ENCODE measurements at places on chromosomes 5 and 9.

- no peak for DNase-seq
Measured at GRCh38 chr5:45399041-45399440, 297.1 kb downstream of the HCN1 start.

- DNase-seq: peak; percentile 72
Measured at GRCh38 chr9:136847826-136848392, 1.3 kb upstream of the PHPT1 start.

GRCh38 chr5:14491015-14491915, 90.3 kb upstream of the OTULINL start:
- no peak for DNase-seq

DNA sequence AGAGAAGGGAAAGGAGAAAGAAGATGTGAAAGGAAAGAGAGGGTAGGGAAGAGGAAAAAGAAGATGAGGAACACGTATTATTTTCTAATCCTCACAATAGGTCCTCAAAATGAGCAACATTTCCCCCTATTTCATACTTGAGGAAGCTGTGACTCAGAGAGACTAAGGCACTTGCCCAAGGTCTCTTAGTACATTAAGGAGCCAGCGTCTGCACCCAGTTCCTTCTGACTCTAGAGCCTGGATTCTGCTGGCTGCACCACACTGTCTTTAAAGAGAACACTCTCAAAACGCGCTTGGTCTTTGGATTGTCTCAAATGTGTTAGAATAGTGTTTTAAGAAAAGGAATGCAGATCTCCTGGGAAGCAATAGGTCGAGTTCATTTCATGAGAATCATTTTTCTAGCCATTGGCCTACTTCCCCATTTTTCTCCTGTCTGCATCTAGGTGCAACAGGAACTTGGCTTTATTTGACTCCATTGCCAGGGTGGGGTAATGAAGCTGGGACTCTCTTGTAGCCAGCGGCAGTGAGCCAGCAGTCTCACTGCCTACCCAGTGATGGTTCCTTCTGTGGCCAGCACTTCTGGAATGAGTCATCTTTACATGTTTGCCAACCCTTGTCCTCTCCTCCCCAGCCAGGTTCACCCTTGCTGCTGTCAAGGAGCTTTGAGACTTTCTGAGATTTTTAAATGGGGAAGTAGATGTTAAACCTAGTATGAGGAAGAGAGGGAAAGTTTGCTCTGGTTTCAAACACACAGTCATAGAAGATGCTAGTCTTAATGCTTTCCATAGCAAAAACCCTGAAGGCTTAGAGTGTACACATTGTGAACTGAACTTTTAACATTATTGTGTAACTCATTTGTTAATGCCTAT, 82.7 kb downstream of the DOCK8 start:
- peak; percentile 43 for DNase-seq

- peak; percentile 14 for DNase-seq
Measured at GRCh38 chr5:141245250-141245717, at the start of gene PCDHB15. Gene PCDHB15, plus strand, starts transcription at chr5:141245395. Its CDS starts 184 bp downstream, at chr5:141245579.

- DNase-seq: no peak
Measured at GRCh38 chr9:116760636-116761035, 73.5 kb downstream of the TRIM32 start.
